ENCODE measurements at places on chromosomes 7 and 10.

- ATAC-seq = no peak
Measured at GRCh38 chr7:2724453-2725177, 36.6 kb downstream of the AMZ1 start.

- peak; percentile 44 for ATAC-seq
Measured at GRCh38 chr7:151503902-151504714, 15.6 kb downstream of the RHEB start.

DNA sequence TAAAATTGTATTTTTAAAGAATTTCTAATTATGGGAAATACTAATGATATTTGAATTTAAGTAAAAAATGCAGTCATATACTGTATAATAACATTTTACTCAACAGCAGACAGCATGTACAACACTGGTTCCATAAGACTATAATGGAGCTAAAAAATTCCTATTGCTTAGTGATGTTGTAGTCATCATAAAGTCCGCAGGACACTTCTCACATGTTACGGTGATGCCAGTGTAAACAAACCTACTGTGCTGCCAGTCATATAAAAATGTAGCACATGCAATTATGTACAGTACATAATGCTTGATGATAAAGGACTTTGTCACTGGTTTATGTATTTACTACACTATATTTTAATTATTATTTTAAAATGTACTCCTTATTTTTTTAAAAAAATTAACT lies 629.3 kb downstream of the IPMK start:
- no peak for ATAC-seq

DNA sequence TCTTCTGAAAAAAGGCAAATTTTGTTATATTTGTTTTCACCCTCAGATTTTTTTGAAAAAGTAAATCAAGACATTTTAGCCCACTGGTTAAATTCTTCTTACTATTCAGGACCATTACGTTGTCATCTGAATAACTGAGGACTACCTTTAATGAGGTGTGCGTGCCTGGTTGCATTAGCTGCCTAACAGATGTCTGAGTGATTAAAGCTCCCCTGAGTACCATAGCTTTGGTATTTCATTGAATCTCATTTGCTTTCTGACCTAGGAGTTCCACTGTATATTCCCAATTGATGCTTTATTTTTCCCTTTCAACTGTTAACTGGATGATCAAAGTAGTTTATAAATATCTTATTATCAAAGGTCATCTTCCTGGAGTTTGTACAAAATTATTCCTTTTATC lies 410.0 kb upstream of the SEMA3D start:
- ATAC-seq = no peak

DNA sequence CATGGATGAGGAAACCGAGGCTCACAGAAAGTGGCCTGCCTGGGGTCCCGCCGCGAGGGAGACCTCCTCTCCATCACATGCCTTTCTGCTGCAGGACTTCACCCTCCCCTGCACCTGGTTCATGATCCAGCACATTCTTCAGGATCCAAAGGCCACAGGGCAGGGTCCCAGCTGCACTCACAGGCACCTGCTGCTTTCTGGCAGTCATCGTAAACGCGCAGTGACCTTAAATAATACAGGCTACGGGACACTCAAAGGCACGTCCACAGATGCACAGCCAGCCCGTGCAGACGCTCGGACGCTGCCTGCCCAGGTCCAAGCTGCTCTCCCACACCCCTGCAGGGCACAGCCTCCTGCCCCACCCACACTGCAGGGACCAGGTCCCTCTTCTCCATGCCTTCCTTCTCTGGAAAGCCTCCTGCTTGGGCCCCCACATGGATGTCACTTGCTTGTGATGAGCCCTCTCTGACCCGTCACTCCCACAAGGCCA lies 49.9 kb downstream of the CALML3 start:
- no peak for ATAC-seq

- ATAC-seq = no peak
Measured at GRCh38 chr7:121073463-121074099, 85.1 kb downstream of the CPED1 start.

DNA sequence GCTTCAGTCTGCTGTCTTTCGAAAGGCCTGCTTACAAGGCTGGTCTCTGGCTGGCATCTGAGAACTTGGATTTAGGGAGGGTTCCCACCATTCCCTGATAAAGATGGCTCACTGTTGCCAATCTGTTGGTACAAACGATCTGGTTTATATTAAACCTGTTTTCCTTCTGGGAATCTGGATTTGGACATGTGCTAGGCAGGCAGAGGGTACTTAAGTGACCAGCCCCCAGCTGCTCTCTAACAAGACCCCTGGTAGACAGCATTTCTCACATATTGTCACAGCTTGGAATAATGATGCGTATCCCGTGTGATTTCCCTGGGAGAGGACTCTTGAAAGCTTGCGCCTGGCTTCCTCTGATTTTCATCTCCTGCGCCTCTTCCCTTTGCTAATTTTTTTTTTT lies 21.6 kb downstream of the YWHAG start:
- ATAC-seq = no peak

- ATAC-seq = no peak
Measured at GRCh38 chr7:64888561-64888900, 14.5 kb upstream of the ZNF273 start.

Data from SK-N-SH treated with all-trans-retinoic acid at 6 μM for 48 hours (cell line).